ENCODE measurements at places on chromosomes 2 and 18.

- no peak for DNase-seq
Measured at GRCh38 chr18:59419386-59419785, 60.3 kb upstream of the LMAN1 start.

- no peak for DNase-seq
Measured at GRCh38 chr2:104371087-104371781, 482.7 kb upstream of the POU3F3 start.

DNA sequence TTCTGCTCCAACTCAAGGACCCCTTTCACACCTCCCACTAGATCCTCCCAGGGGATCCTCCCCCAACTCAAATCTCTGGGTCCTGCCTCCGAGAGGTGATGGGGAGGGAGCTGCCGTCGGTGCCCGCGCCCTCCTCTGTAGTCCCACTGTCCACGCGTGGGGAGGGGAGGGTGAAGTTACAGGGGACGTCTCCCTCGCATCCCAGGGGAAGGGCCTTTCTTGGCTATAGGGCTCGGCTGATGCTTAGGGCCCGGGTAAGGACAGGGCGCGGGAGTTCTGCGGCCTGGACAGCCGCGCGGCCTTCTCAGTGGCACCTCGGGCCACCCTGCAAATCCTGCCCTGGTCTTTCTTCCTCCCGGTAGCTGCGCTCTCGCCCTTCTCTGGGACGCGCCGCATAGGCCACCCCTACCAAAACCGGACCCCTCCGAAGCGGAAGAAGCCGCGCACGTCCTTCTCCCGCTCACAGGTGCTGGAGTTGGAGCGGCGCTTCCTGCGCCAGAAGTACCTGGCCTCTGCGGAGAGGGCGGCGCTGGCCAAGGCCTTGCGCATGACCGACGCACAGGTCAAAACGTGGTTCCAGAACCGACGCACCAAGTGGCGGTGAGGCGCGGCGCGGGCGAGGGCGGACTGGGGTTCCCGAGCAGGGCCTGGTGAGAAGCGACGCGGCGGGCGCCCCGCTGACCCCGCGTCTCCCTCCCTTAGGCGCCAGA is 1.2 kb downstream of the TLX2 start:
- DNase-seq, result no peak

- no peak for DNase-seq
Measured at GRCh38 chr2:45177870-45178269, 168.6 kb upstream of the SIX2 start.

- DNase-seq, result no peak
Measured at GRCh38 chr2:105252271-105252670, 10.7 kb downstream of the GPR45 start.

GRCh38 chr2:95287336-95287735 is 9.8 kb upstream of the KCNIP3 start:
- no peak for DNase-seq

- no peak for DNase-seq
Measured at GRCh38 chr18:68489013-68489792, 225.7 kb downstream of the TMX3 start.

GRCh38 chr2:195575879-195576401 is 81.1 kb upstream of the SLC39A10 start:
- no peak for DNase-seq

All from NCI-H187 (cell line).